ENCODE measurements at places on chromosomes 2 and 18. TPM values are rescaled to one million over a fixed set of nuclear protein-coding genes. Genes with fewer than 3 reads are reported as not detected.

ACTR1B gene
- total RNA-seq, result 63.4 TPM

EPB41L3 gene
- total RNA-seq, result 83.3 TPM

ITGB6 gene
- total RNA-seq, result 16.2 TPM

C1QL2 gene
- total RNA-seq, result not detected

ABCB11 gene
- total RNA-seq, result 4.6 TPM

HOXD4 gene
- 4.7 TPM for total RNA-seq

SP100 gene
- 83.1 TPM for total RNA-seq

IGFBP5 gene
- 36.4 TPM for total RNA-seq

IL1RL1 gene
- total RNA-seq, result 7.1 TPM

TRIM54 gene
- total RNA-seq, result not detected

SPRED2 gene
- 43.4 TPM for total RNA-seq

CHRNA1 gene
- 2.6 TPM for total RNA-seq

PRLH gene
- total RNA-seq, result not detected

CELF4 gene
- total RNA-seq, result 0.32 TPM

ERMN gene
- 0.32 TPM for total RNA-seq

SPHKAP gene
- 0.09 TPM for total RNA-seq

NTSR2 gene
- not detected for total RNA-seq

RGPD4 gene
- total RNA-seq, result 0.10 TPM

SLC8A1 gene
- 164 TPM for total RNA-seq

RAB17 gene
- total RNA-seq, result 62.8 TPM

RUFY4 gene
- total RNA-seq, result not detected

UCN gene
- total RNA-seq, result 0.52 TPM

FAM237A gene
- total RNA-seq, result not detected

SEPTIN10 gene
- 79.3 TPM for total RNA-seq

CRIM1 gene
- 104 TPM for total RNA-seq

EVX2 gene
- not detected for total RNA-seq

MEMO1 gene
- total RNA-seq, result 46.4 TPM

SOX11 gene
- 0.14 TPM for total RNA-seq

TCF23 gene
- 0.23 TPM for total RNA-seq

LOXL3 gene
- total RNA-seq, result 4.4 TPM

NYAP2 gene
- not detected for total RNA-seq

REG1B gene
- 395 TPM for total RNA-seq

AQP12B gene
- 10.0 TPM for total RNA-seq

TMEM17 gene
- total RNA-seq, result 0.61 TPM

CCDC178 gene
- total RNA-seq, result not detected

PLCL1 gene
- total RNA-seq, result 1.6 TPM

CCBE1 gene
- 54.7 TPM for total RNA-seq

OXER1 gene
- total RNA-seq, result 1.6 TPM
